ENCODE measurements at places on chromosomes 7 and 10. TPM values are rescaled to one million over a fixed set of nuclear protein-coding genes. Genes with fewer than 3 reads are reported as not detected.

The CYP3A5 gene
- 1.2 TPM for total RNA-seq

The BHLHA15 gene
- 0.83 TPM for total RNA-seq

The TWNK gene
- total RNA-seq: 7.1 TPM

- DNase-seq: peak; percentile 16
Measured at GRCh38 chr10:43921478-43921877, 272.8 kb upstream of the ZNF32 start.

GRCh38 chr7:129522088-129522970 lies 20.0 kb downstream of the SMKR1 start:
- DNase-seq: no peak
